SW 1271 (cell line): ENCODE measurements at places on chromosomes 13 and 19.

DNA sequence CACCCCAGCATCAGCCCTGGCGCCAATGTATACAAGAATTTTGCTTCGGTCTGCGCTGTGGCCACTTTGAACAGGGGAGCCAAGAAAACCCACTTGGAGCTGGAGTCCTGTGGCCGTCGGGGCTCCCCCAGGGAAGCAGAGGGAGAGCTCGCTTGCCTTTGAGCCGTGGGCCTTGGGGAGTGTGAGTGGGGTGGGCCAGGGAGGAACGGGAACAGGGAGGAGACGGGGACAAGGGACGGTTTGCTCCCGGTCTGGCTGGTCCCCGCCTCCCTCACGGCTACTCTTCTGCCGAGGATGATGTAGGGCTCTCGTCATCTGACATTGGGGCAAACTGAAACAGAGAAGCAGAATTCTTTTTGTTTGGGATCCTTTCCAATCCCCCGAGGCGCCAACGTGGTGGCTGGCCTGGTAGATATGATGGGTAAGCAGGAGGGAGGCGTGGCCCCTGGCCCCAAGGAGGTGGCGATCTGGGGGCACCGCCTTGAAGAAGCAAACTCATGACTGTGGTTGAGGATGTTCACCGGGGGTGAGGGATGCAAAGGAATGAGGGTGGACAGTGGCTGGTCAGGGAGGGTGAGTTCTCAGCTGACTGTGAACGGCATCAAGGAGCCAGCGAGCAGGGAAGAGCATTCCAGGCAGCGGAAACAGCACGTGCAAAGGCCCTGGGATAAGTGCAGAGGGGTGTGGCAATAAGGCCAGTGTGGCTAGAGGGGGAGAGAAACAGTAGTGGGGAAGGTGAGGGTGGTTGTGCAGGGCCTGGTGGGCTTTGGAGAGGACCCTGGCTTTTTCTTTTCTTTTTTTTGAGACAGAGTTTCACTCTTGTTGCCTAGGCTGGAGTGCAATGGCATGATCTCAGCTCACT is 10.9 kb upstream of the SPC24 start:
- no peak for DNase-seq

GRCh38 chr19:33681081-33681680 is 59.4 kb downstream of the CHST8 start:
- DNase-seq = no peak

GRCh38 chr13:22497991-22498780 is 682.6 kb upstream of the SGCG start:
- no peak for DNase-seq

- DNase-seq = no peak
Measured at GRCh38 chr19:15652559-15653278, 12.0 kb downstream of the CYP4F3 start.

- DNase-seq = no peak
Measured at GRCh38 chr19:14425696-14426138, 6.6 kb upstream of the DDX39A start.

DNA sequence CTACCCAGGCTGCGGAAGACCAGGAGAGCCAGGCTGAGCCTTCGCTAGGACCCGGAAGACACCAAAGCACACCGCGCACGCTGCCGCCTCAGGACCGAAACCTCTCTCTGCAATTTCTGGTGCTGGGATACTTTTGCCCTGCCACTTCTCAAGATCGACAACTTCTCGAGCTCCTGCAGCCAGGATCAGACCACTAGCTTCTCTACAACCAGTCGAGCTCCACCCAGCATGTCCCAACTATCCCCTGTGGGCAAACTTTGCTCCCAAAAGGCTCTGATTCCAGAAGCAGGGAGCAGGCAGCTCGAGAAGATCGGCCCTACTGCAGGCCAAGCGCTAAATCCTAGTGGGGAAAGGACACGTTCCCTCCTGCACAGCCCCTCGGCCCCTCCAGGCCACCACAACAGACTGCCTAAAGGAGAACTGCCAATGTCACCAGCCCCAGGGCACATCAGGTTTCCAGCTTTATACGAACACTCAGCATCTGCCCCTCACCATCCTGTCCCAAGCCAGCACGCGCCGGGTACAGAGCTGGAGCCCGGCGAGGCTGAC is 979 bp downstream of the AKAP8 start:
- no peak for DNase-seq

- DNase-seq = no peak
Measured at GRCh38 chr19:49073514-49074378, 1.2 kb upstream of the KCNA7 start.

GRCh38 chr13:46552303-46552682 is 677 bp upstream of the LRCH1 start:
- DNase-seq = no peak

DNA sequence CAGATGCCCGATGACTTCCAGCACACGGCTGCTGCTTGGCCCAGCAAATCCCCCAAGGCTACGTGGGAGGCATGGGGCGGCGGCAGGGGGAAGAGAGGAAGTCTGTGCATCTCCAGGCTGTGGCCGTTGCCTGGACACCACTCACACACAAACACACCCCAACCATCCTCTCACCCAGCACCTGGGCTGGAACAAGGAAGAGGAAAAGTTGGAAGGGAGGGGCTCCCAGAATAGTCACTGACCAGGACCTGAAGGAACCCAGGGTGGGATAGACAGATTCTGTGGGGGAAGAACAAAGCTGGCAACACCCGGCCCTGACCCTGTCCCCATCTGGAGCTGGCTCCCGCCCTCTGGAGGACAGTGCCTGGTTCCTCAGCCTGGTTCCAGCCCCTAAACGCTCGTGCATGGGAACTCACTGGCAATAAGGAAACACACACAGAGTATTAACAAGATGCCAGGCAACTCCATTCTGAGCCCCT is 11.2 kb downstream of the PPP6R1 start:
- DNase-seq = no peak

- DNase-seq = no peak
Measured at GRCh38 chr19:46739290-46739771, 6.5 kb upstream of the FKRP start.

- DNase-seq = peak; percentile 87
Measured at GRCh38 chr19:47255879-47256692, at the start of gene CCDC9. Gene CCDC9, plus strand, starts transcription at chr19:47256525. Its CDS starts 1,876 bp downstream, at chr19:47258401.

DNA sequence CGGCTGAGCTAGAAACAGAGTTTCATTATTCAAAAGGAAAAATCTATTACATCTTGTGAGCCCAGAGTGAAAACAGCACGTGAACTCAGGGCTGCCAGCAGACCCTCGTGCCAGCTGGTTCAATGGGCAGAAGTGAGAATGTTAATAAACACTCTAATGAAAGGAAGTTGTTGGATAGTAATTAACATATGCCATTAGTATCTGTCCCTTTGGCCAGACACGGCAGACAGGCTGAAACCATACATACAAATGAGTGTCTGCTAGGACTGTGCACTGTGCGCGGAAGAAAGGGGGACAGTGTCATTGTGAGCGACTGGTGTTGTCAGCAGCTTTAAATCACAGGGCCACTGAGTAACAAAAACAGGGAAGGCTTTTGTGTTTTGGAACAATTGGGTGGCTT is 121.9 kb upstream of the TSC22D1 start:
- no peak for DNase-seq

GRCh38 chr13:84567848-84568247 is 685.6 kb upstream of the SLITRK1 start:
- DNase-seq = no peak

DNA sequence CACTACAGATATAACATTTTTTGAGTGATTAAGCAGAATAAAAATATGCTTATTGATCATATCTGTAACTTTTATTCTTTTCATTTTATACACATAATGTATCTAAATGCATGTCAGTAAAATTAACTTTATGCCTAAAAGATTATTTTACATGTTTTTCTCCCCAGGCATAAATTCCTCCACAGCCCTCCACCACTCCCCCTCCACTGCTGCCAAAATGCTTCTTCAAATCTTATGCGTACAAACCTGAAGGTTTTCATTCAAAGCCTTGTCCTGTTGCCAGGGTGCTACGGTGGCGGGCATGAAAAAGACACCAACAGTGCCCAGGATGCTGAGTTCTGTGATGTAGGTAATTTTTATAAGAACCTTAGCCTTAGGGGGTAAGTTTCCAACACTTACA is 52.9 kb downstream of the PARP4 start:
- no peak for DNase-seq

GRCh38 chr13:20136781-20137703 is 23.8 kb downstream of the GJA3 start:
- no peak for DNase-seq

GRCh38 chr19:10936661-10937084 is 8.1 kb downstream of the TIMM29 start:
- no peak for DNase-seq

GRCh38 chr13:79392882-79393563 is 13.0 kb downstream of the RBM26 start:
- DNase-seq = peak; percentile 18

DNA sequence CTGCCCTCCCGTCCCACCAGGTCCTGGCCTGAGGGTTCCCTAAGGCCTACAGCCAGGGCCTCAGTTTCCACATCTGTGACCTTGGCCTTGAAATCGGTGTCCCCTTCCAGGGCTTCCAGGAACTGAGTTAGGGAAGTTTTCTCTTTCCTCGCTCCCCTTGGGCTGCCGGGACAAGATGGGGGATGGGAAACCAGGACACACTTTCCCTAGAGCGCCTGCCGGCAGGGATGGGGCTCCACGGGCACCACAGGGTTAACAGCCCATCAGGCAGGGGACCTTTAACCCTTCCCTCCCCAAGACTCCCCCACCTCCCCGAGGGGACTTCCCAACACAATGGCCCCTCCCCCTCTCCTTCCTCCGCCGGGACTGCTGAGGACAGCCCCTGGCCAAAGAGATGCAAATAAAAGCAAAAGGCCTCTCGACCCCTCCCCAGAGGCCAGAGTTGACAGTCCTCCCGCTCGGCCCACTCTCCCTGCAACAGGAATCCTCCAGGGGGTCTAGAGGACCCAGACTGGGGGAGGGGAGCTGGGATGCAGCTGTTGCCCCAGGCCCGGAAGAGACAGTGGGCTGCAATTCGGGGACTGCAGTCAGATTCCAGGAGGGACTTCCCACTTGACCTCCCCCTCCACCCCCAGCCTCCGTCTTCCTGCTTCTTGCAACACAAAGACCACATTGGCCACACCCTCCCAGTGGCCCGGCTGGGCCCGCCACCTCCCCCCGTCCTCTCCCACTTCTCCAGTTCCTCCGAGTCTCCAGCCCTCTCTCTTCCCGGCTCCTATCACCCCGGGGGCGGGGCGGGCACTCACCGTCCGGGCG is 3.4 kb downstream of the BBC3 start:
- peak; percentile 71 for DNase-seq

- no peak for DNase-seq
Measured at GRCh38 chr13:27820524-27821482, 28.5 kb downstream of the GSX1 start.

DNA sequence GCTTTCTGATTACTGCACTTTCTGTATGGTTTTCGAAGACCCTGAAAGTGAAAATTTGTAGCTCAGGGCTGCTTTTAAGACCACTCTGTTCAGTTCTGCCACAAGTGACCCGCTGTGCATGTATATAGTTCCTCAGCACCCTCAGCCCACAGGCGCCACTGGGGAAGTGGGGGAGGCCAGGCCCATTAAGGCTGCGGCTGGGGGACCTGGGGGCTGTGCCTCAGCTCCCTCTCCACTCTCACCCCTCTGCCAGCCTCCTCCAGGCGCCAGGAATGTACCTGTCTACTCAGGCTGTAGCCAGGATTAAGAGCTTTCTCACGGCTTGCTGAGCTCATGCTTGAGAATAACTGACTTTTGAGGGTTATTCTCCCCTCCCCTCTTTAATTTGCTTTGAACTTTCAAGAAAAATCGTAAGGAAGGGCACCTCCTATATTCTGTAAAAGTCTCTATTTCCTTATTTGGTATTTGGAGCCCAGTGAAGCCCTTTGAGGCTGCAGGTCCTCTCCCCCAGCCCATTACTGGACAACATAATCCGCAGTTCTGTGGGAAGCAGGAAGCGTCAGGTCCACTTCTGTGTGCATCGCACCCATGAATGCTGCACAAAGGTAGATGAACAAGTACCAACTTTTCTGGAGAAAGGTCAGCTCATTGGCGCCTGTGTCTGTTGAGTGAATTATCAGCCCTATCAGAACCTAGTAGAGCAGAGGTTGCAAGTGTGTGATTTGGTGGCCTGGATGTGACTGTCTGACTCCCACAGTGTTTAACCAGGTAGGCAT is 29.6 kb downstream of the GJA3 start:
- DNase-seq = no peak

- no peak for DNase-seq
Measured at GRCh38 chr13:33079960-33080359, 63.7 kb downstream of the KL start.

- no peak for DNase-seq
Measured at GRCh38 chr19:14582894-14583340, at the start of gene CLEC17A. Gene CLEC17A, plus strand, starts transcription at chr19:14583084. Its CDS starts 77 bp downstream, at chr19:14583161.

- no peak for DNase-seq
Measured at GRCh38 chr13:97250560-97250959, 28.4 kb downstream of the MBNL2 start.

DNA sequence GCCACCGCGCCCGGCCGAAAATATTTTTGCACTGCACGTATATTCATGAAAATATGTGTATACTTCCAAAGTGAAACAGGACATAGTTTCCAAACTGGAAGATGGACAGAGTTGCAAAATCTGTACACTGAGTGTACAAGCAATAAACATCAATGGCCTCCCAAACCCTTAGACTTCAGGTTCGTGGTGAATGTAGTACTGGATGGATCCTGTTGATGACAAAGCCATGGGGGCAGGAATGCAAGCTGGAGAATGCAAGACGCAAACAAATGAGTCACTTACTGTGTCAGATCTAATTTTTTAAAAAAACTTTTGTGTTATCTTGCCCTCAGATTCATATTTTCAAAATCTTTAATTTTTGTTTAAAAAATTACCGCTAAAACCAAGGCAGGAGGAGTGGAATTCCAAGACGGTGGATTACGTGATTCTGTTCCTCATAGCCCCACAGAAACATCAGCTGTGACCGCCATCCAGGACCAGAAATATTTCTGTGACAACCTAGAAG is 12.7 kb upstream of the LILRA2 start:
- DNase-seq = no peak

DNA sequence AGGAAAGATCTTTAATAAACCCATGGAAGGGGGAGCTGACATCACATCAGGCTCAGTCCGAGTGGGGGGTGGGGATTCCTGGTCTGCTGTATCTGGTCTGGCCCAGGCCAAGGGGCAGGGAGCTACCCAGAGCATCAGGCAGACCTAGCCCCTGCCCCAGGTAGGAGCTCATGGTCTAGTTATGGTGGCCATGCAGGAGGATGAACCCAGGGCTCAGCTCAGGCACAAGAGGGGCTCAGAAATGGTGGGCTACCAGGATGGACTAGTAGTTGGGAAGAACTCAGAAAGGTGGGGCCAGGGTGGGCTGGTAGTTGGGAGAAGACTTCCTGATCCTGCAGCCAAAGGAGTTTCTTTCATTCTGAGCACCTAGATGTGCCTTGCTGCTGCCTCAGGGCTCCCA is 14.3 kb downstream of the VSTM2B start:
- no peak for DNase-seq

- DNase-seq = peak; percentile 52
Measured at GRCh38 chr19:46265217-46265828, 31.5 kb upstream of the HIF3A start.

GRCh38 chr13:46345398-46345797 is 41.7 kb downstream of the RUBCNL start:
- no peak for DNase-seq
